ENCODE measurements at places on chromosomes 1 and 21.

DNA sequence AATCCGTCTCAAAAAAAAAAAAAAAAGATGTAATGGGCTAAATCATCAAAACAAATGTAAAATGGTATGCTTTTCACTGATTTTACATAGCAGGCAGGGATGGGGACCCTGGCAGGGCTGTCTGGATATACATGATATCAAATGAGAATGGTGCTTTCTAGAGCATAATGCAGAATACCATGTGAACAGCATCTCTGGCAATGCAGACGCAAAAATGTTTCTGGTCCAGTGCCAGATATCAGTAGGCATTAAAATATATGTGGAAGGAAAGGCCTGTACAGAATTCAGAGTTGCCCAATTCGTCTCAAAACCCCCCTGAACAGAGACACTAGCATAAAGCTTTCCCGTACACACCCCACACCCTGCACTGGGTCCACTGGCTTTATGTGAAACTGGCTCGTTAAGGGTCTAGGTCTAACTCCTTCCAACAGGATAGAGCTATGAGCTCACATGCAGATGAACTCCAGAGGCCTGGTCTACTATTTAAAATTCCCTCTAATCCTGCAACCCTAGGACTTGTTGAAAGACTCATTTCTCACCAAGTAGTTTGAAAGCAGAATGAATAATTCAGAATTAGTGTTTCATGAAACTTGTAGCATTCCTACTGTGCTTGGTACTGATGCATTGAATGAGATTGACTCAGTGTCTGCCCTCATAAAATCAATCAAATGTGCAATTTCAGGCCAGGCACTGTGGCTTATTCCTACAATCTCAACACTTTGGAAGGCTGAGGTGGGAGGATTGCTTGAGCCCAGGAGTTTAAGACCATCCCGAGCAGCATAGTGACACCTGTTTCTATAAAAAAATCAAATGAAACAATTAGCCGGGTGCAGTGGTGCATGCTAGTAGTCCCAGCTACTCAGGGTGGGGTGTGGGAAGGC lies 2.6 kb upstream of the MYSM1 start:
- no peak for DNase-seq

GRCh38 chr21:35204850-35205541 lies 155.9 kb upstream of the RUNX1 start:
- DNase-seq, result no peak

DNA sequence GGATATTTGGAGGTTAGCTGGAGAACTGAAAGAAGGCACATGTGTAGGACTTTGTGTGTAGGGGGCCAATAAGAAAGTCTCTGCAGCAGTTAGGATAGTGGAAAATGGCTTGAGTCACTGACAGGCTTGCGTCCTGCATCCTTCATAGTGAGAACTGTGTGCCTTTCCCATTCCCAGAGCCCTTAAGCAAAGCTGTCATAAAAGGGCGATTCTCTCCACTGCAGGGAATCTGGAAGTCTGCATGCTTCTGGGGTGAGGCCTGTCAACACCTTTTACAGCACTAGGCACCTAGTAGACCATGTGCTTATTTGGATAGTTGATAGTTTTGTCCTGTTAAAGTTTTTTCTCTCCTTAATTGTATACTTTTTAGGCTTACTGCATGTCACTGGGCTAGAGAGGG lies 39.4 kb upstream of the MACF1 start:
- DNase-seq, result no peak

DNA sequence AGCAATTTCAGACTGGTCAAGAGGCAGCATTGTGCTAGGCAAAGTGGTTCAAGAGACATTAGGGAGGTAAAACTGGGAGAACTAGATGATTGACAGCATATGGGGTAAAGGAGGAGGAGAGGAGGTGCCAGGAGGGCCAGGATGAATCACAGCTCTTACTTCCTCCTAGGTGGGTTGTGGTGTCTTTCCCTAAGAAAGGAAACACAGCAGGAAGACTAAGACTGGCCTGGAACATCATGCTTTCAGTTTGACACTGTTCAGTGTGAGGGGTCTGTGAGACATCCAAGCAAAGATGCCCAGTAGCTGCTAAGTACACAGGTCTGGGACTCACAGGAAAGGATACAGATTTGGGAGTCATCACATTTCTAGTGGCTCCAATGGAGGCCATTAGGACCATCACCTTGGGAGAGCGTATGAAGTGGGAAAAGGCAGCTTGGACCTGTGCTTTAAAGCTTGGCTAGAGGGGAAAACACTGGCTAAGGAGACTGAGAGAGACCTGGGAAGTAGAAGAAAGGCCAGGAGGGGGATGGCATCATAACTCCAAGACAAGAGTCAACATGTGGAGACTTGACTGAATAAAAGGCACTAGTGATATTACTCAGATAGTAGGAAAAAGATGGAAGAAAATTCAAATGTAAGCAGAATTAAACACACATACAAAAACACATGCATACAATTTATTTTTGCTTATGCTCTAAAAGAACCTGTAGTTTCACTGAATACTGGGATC lies 17.3 kb downstream of the CD58 start:
- DNase-seq, result peak; percentile 83

DNA sequence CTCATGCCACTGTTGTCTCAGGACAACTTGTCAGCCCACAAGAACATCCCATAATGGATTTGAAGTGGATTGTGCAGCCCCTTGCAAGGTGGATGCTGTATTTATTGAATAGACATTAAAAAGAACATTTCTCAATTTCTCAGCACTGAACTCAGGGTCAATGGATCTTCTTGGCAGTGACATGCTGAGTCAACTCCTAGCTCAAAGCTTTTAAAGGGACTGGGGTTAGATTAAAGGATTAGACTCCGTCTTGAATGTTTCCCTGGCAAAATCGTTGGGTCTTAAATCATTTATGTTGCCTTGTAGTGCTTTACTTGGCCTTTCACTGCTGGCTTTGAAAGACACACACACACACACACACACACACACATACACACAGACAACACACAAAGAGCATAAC lies 221.6 kb upstream of the PBX1 start:
- DNase-seq, result no peak

- no peak for DNase-seq
These were observed 55.5 kb upstream of the TRAPPC10 start for GRCh38 chr21:43956670-43957035.

GRCh38 chr1:54378157-54378873 lies 27.9 kb downstream of the SSBP3 start:
- no peak for DNase-seq

DNA sequence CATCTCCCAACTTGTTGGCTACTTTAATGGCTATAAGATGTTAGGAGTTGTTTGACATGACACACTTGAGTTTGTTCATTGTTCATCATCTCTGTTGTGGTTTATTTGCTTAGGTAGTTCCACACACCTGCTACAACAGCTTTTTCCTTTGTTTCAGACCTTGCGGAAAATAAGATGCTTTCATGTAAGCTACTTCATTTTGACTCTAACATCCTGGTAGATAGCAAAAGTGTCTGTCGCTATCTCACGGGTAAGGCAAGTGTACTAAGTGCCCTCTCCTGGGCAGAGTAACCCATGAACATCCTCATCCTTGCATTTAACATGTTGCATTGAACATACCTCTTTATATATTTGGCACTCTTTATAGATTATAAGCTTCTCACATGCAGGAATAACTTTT lies 1.6 kb upstream of the OR10T2 start:
- DNase-seq, result no peak

- DNase-seq, result no peak
These were observed 81.3 kb downstream of the OMA1 start for GRCh38 chr1:58465176-58465575.

DNA sequence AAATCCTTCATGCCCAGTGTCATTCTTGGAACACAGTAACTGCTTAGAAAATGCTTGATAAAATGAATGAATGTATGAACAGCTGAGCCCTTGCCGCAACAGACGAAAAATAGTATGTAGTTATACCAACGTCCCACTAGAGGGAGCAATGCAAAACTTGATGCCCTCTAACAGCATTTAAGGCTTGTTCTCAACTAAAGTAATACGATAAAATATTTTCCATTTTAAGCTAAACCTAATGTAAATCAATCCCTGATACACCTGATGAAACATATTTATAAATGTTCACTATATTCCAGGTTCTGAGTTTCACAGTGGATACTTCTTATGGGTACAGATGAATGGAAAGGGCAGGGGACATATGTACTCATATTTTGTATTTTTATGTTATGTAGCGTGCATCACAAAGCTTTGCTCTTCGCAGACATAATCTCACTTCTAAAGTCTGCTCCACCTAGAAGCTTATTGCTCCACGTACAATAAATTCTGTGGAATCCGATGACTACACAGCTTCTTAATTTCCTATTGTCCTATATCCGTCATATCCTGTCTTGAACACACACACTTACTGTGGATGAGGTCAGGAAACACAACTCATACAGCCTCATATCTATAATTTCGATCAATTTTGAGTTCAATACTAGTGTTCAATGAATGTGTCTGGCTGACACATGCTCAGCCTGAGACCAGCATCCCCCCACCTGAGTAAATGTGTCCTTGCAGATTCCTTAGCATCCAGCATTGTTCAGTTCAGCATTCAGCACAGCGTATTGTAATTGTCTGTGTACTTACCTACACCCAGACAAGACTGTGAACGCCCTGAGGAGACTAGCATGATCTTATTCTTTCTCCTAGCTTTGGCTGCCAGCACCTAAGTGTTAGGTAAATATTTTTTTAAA lies 4.4 kb upstream of the UTP25 start:
- DNase-seq, result peak; percentile 95

- DNase-seq, result no peak
These were observed 14.0 kb upstream of the SARS1 start for GRCh38 chr1:109199710-109200109.

GRCh38 chr21:15743593-15743992 lies 13.8 kb downstream of the USP25 start:
- DNase-seq, result peak; percentile 14

DNA sequence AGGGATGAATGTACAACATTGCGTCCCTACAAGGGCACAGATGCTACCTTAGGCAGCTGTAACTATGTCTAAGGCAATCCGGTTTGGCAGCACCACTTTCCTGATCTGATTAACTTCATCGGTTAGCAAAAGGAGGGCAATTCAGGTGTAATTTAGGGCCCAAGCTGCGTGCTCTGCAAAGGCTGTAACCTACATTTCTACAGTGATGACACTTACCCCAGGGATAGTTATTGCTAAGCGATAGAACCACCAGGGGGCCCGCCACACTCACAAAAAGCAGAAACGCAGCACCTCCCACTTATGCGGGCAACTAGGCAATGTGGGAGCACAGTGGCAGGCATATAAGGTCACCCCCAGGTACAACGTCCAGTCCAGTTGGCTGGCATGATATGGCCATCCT lies 113.5 kb downstream of the GDAP2 start:
- DNase-seq, result no peak

GRCh38 chr1:80926531-80926930 lies 874.2 kb upstream of the ADGRL2 start:
- DNase-seq, result no peak

- DNase-seq, result no peak
These were observed 321.0 kb downstream of the PLPP3 start for GRCh38 chr1:56258371-56258770.

- DNase-seq, result no peak
These were observed 340.1 kb downstream of the SETD4 start for GRCh38 chr21:35720208-35720731.

DNA sequence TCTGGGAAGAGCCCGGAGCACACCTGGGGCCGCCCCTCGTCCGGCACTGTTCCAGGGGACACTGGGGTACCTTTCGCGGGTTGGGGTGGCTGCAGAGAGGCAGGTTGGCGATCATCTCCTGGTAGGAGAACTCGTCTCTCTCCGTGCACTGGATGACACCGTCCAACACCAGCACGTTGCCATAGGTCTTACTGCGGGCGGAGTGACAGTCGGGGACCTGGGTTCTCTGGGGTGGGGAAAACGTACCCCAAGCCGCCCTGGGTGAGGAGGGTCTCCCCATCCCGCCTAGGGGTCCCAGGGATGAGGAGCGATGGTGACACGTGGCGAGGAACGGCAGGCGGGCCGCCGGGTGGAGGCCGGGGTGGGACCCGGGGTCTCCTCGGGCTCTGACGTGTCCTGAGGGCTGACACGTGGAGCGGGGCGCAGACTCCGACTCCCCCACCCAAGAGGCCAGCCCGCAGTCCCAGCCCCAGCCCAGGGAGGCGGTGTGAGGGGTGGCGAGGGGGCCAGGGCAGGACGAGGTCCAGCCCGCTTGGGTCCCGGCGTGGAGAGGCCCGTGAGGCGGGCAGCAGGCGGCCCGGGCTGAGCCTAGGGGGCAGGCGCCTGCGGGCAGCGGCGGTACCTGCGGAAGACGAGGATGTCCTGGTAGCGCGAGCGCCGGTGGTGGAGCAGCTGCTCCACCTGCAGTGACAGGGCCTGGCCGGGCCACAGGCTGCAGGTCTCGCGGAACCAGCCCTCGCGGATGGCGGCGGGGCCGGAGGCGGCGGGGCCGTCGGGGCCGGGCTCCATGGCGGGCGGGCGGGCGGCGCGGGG lies 457 bp downstream of the SRM start:
- DNase-seq, result peak; percentile 27

GRCh38 chr1:66261364-66261763 lies 272.6 kb upstream of the SGIP1 start:
- peak; percentile 76 for DNase-seq

- DNase-seq, result no peak
These were observed 64.1 kb downstream of the ACTL8 start for GRCh38 chr1:17819129-17819802.

DNA sequence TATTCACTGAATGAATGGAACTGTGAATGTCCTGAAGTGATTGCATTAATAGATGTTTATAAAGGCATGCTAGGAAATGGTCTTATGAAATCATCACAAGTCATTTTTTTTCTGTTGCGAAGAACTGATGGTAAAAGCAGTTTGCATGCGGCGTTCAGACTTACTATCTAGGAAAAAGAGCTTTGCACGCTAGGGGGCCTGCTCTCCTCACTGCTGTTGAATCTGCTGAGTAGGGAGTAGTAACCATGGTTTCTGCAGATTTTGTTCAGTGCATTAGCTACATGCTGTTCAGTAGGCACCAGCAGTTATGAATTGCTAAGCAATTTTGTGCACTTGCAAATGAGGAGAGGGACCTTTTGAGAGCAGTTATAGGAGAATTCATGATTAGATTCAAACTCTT lies 57.9 kb downstream of the CENPF start:
- no peak for DNase-seq

DNA sequence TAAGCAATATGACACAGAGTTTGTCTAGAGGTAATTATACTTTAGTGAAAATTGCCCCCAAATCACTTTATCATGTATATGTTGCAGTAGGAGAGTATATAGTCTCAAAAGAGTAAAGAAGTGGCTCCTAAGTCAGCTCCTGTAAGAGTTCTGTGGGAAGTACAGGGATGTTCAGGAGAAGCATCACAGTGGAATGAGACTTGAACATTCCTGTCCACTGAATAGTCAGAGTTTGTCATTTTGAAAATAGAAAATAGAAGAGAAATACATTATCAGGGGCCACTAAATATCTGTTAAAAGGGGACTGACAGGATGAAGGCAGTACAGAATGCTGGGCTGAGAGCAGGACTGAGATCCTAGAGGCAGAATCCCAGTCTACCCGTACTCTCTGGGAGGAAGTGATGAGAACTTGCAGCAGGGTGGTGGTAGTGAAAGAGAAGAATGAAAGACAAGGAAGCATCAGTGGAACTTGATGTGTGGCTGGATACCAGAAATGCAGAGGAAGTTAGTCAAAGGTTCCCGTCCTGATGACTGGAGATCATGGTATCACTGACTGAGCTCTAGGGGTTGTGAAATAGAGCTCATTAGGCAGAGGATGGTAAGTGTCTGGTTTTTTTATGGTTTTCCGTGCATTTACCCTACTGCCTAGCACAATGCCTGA lies 153.4 kb downstream of the FMN2 start:
- DNase-seq, result no peak
